ENCODE measurements at places on chromosomes 16 and 17.

DNA sequence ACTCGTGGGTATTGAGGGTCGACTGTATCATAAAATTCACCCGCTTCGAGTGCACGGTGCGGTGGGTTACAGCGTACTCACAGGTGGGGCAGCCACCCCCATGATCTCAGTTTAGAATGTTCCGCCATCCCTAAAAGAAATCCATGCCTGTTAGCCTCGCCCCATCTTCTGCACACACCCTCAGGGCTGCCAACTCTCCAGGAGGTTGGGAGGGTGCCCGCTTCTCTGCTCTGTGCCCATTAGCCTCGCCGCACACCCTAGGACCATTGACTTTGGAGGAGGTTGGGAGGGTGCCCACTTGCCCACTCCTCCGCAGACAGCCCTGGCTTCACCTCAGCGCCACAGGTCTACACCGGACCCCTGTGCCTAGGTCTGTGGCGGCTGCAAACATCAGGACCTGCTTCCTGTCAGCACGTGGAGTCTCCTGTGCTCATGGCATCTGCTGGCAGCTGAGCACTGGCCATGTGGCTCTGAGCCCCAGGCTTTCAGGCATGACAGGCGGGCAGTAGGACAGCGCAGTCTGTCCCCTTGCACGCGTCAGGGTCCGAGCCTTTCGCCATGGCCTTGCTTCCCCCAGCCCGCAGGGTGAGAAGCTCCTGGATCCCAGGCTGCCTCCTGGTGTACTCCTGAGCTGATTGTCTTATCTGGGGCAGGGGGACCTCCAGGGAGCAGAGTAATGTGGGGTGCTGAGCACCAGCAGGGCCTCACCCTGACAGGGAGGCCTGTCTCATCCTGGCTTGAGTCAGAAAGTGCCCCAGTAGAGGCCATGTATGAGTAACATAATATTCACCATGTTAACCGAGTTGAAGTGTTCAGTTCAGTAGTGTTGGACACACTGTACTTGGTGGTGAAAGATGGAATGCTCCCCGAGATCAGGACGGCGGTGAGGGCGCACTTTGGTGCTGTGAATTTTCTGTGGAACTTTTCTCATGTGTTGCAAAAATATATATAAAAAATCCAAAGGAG lies 21.9 kb downstream of the NME3 start:
- no peak for DNase-seq

DNA sequence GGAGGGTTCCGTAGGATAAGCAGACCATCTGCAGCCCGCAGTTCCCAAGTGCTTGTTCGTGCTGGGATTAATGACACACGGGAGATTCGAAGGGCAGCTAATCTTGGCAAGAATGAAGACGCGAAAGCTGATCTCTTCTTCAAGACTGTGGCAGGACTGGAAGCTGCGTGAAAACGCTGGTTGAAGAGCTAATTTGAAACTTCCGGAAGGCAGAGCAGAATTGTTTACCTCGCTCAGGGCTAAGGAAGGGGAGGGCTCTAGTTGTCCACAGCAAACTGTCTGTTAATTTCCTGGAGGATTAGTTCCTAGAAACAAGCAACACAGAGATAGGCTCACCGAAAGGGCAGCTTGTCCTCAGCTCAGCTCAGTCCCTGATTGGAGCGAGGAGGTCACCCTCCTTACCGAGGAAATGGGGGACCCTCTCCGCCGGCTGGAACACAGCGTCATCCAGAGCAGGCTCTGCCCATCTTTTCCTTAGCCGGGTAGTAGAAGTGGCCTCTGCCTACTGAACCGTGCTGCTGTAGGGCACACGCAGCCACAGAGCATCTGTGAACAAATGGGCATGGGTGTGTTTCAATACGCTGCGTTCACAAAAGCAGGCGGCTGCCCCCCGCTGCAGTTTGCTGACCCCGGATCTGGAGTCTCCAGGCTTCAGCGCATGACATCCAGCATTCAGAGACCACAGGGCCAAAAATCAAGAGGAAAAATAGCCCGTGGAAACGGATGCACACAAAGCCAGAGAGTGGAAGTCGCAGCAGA lies 16.7 kb upstream of the BAIAP2 start:
- no peak for DNase-seq

DNA sequence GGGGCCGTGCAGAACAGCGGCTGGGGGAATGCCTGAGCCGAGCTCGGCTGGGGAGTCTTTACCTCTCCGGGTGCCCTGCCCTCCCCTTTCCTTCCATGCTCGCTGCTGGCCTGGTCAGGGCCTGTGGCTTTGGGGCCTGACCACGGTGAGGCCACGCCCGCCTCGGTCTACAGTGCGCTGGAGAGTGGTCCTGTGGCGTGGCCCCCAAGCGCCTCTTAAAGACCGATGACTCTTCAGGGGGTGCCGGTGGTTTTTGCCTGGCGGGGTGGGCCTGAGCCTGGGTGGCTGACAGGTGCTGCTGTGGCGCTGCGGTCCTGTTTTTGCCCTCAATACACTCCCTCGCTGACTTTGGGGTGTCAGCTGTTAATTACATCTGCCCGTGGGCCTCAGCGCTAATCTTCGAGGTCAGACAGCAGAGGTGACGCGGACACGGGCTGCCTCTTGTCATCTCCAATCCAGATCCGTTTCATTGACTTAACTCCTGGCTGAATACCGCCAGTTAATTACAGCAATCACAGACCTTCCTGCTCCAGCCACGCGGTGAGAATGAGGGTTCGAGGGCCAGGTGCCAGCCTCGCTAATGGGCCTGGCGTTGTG lies 29.7 kb downstream of the GSE1 start:
- no peak for DNase-seq

- DNase-seq, result no peak
Measured at GRCh38 chr16:85514295-85514597, 98.9 kb upstream of the GSE1 start.

DNA sequence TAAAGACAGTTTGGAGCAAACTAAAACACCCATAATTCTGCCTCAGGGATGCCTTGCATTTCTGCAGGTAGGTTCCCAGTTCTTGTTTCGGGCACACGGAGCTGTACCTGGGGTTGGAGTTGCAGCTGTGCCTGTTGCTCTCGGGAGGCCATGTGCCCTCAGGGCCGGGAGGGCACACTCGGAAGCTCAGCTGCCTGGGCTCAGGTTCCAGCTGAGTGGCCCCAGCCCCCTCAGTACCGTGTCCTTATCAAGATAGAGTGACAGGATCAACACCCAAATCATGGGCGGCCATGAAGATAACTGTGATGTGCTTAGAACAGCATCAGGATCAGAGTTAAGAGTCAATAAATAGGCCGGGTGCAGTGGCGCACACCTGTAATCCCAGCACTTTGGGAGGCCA lies 107.9 kb downstream of the SNX29 start:
- no peak for DNase-seq

DNA sequence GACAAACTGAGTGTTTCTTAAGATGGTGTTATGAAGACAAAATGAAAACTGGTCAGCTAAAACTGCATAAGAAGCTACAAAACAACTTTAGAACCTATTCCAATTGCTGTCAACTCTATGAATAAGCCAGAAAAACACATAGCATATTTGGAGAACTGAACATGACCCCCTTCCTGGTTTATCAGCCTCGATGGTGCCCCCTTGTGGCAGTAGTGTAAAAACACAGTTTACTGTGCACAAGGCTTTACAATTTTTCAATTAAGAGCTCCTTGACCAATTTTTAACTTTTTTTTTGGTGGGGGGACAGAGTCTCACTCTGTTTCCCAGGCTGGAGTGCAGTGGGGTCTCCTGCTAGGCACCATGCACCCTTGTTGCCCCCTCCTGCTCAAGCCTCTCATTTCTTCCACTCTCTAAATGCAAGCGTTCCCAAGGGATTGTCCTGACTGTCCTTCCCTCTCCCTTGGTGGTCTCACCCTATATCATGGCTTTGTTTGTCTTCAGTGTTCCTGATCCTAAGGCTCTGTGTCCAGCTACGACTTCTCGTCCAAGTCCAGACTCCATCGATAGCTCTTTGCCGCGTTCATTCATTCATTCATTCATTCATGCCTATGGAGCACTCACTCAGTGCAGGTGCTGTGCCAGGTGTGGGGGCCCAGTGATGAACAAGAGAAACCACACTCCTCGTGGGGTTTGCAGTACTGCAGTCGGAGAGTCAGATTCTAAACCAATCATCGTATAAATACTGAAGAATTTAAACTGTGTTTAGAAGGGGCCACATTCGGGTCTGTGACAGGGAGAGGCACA lies 7.5 kb downstream of the EIF1 start:
- DNase-seq, result no peak

- no peak for DNase-seq
Measured at GRCh38 chr17:7582396-7583252, 1.0 kb upstream of the MPDU1 start.
